ENCODE measurements at places on chromosomes 3 and 15.

- DNase-seq = no peak
These were observed 14.2 kb downstream of the ZNF280D start for GRCh38 chr15:56719021-56719612.

DNA sequence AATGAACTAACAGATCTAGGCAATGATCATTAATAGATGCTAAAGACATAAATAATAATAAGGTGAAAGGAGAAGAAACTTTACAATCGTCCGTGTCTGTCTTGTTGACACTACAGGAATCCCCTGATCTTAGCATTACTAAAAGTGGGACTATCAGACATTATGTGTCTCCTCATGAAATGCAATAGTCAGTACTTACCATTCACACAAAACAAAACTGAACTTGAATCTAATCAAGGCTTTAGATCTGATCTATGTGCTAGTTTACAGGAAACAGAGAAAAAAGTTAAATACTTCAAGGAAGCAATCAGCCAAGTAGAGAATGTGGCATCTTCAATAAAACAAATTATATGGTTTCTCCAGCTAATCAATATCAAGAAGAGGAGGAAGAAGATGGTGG, 73.7 kb downstream of the PIK3CB start:
- no peak for DNase-seq

DNA sequence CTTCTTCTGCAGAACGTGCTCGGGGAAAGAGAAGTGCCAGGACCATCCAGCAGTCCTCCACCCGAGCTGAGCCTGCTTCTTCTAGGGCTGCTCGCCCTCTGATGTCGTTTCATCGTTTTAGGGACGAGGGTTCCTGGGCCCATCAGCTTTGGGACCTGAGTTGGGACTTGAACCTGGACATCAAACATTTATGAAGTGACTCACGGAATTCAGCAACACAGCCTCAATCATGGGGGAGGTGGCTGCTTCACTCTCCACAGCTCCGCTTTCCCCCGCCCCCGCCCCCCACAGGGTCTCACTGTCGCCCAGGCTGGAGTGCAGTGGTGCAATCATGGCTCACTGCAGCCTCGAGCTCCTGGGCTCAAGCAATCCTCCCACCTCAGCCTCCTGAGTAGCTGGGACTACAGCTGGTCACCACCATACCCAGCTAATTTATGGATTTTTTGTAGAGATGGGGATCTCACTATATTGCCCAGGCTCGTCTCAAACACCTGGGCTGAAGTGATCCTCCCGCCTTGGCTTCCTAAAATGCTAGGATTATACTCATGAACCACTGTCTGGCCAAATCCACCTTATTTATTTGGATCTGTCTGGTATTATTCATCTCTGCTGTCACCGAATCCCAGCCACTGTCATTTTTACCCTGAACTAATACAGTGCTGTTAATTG, 725 bp upstream of the SCAMP2 start:
- DNase-seq = no peak

DNA sequence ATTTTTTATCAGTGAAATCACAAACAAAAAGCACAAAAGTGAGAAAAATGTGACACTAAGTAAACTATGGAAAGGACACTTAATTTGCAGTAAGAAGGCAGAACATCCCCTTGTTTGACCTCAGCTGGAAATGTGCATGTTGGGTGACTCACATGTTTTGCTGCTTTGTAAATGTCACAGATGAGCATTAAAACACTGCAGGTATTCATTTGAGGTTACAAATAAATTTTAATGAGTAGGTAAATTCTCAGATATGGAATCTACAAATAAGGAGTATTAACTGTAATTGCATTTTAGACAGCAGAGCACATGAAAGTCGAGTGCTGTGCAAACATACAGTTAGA, 20.3 kb downstream of the CHMP2B start:
- no peak for DNase-seq

GRCh38 chr3:22231061-22231460, 480.1 kb upstream of the ZNF385D start:
- DNase-seq = no peak

DNA sequence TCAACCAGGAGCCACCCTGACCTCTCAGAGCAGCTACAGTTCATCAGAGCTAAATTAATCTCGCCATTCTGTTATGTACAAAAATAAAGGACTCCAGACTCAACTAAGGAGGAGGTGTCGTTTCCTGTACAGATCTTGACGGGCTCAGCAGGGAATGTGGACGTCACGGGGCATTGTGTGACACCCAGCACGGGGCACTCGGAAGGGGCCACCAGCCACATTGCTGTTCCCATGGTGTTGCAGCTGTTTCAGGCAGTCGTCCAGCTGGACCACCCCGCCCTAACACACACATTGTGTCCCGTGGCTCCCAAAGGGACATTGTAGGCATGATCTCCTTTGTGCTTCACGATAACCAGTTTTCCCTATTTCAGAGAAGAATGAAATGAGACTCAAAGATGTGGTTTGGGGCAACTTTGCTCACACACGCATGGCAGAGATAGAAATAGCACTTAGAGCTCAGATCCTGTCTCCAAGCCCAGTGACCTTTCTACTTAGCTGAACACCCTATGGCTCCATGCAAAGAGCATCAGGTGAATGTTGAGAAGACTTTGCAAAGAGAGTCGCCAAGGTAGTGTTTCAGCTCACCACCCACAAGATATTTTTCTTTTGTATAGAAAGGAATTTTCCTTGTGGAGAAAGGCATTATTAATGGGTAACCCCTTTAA, 5.5 kb downstream of the SSUH2 start:
- no peak for DNase-seq

DNA sequence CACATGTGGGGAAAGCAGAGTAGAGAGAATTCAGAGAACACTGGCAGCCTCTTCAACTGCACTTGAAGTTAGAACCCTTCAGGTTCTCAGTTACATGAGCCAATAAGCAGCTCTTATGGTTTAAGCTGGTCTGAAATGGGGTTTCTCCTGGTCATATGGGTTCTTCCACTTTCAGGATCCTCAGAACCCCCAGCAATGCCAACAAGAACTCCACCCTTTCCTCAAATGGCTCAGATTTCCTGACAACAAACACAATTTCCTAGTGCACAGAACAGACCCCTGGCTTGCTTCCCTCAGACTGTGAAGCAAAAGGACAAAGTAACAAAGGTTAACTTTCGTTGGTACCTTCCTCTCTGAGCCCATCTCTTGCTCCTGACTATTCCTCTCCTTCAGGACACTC, 23.9 kb upstream of the FRMD4B start:
- no peak for DNase-seq

DNA sequence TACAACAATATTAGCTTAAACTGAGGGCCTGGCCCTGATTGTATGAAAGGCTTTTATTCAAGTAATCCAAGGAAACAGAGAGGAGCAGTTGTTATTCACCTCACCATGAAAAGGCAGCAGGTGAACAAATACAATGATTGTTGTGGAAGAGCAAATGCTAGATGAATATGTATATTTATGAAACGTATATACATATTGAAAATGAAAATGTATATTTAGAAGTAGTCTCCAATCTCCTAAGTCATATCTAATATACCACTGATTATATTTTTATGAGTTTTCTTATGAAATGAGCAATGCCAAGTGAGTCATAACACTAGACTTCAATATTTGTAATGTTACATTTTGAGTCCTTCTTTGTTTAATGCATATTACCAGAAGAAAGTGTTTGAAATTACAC, 116.2 kb upstream of the KCNMB2 start:
- DNase-seq = no peak

DNA sequence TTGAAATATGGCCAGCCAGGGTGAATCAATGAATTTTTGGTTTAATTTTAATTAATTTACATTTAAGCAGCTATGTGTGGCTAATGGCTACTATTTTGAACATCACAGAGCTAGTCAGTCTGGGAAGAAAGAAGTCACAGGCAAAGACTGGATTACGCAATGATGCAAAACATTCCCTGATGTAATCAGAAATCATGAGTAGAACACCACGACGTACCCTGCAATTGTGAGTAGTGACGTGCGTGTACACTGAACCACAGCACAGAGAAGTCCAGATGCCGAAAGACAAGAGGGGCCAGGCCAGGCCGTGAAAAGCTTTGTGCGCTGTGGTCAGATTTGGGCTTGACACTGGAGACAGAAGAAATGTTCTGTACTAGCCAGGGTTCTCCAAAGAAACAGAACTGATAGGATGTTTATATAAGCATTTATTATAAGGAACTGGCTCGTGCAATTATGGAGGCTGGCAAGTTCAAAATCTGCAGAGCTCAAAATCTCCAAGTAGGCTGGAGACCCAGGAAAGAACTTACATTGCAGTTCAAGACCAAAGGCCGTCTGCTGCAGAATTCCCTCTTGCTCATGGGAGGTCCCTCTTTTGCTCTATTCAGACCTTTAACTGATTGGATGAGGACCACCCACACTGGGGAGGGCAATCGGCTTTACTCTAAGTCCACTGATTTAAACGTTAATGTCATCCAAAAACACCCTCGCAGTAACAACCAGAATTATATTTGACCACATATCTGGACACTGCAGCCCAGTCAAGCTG, 44.6 kb downstream of the SH3BP5 start:
- no peak for DNase-seq

GRCh38 chr15:43292375-43293078, 25.8 kb upstream of the TGM5 start:
- DNase-seq = no peak

DNA sequence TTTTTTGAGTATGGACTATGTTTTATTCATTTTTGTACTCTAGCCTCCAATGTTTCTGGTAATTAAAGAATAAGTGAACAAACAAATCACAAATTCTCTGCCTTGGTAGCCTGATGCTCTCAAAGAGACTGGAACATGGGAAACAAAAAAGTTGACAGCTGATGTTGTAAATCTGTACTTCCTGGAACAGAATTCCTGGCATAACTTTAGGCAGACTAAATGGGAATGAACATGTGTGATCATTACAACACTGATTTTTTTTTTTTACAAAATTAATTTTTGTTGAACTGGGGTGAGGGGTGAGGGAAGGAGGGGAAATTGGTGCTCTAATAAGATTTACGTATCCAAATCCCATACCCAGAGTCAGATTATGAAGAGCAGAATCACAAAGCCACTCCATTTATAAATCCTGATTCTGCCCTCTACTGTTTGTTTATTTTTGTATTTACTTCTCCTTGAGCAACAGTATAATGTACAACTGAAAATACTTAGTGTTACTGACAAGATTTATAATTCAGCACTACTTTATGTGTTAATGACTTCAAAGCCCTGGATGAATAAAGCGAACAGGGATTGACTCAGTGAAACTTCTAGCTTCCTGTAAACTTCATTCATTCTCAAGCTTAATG, 165.0 kb downstream of the FRMD5 start:
- no peak for DNase-seq

DNA sequence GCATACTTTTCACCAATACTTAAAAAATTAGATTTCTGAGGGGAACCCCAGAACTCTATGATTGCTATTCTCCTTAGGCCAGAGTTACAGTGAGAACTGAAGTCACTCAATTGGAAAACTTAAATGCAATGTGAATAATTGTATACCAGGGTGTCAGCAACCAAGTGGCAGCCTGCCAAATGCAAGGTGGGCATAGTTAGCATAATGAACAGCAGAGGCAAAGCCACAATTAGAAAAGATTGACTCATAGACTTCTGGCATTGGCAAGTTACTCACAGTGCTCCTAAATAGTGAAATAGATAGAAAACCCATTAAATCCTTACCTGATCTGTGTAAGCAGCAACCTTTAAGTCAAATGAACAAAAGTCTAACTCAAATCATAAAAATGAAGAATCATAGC, 94.9 kb downstream of the BCHE start:
- no peak for DNase-seq

DNA sequence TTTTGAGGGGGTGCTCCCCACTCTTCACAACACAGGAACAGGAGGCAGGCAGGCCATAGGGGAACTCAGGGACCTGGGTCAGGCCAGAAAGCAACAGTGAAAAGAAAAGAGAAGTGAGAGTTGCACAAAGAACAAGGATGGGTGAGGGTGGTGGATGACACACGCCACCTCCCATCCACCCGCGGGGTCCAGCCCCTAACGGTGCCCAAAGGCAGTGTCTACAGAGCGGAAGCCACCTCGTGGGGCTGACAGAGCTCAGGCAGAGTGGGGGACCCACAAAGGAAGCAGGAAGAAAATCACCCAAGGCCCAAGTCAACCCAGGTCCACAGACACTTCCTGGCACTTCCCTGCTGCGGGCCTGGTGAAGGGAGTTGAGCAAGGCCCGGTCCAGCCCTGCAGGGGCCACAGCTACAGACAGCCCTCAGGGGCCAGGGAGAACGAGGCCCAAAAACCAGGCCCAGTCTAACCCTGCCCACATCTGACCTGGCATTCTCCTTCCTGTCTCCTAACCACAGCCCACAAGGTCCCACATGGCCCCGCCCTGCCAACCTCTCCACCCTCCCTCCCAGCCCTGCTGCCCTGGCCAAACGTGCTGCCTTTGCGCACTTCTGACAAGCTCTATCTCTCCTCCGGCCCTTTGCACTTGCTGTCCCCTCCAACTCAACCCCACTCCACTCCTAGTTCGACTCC, 5.9 kb downstream of the NUP210 start:
- peak; percentile 76 for DNase-seq

DNA sequence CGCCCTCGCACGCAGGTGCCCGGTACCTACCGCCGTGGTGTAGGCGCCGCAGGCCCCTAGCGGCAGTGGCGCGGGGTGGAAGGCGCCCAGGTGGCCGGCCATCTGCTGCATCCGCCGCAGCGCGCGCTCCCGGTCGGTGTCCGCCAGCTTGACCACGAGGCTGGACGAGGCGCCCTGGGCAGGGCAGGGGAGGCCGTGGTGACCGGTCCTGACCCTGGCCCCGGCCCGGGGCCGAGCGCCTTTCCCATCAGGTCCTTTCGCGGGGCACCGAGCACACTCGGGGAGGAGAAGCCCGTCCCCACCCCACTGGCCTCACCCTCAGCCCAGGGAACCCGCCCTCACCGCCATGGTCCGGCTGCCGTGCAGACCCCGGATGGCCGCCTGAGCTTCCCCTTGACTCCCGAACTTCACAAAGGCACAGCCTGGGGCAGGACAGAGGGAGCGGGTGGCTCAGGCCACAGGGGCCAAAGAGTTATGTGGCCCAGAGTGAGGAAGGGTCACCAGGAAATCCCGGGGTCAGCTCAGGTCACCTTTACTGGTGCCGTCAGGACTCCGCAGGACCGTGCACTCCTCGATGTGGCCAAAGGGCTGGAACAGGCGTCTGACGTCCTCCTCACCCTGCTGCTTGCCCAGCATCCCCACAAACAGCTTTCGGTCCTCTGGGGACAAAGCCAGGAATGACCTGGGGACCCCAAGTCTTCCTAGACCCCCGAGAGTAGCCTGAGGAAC, 17.4 kb upstream of the PARP6 start:
- no peak for DNase-seq
